Right ventricle myocardium superior (tissue), 1 donor: ENCODE measurements at places on chromosomes 5 and 9. TPM values are rescaled to one million over a fixed set of nuclear protein-coding genes. Genes with fewer than 3 reads are reported as not detected.

DNA sequence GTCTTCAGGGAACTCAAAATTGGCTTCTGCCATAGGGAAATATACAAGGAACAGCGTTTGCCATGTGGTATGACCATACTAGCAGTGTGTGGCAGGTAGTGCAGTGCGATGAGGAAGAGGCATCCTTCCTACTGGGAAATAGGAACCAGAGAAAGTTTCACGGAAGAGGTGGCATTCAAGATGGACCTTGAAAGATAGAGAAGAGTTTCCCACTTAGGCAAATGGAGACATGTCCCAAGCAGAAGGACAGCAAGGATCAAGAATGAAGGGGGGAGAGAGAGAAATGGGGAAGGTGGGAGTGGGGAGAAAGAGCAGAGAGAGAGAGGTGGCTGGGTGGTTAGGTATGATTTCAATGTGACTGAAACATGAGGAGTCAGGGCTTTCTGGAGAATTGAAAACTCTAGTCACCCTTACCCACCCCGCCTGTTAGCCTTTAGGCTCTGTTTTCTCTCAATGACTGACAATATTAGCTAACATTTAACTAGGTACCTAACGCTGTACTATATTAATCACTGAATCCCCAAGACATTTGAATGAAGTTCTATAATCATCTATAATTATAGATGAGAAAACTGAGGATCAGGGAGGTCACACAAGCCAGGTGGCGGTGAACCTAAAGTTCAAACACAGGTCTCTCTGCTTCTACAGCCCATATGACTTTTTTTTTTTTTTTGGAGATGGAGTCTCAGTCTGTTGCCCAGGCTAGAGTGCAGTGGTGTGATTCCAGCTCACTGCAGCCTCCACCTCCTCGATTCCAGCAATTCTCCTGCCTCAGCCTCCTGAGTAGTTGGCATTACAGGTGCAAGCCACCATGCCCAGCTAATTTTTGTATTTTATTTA, 171.3 kb downstream of the NR3C1 start:
- DNase-seq, result no peak

- DNase-seq, result no peak
These were observed 20.7 kb upstream of the TRMT10B start for GRCh38 chr9:37732952-37733351.

Gene DEPDC1B
- 0.27 TPM for total RNA-seq

DNA sequence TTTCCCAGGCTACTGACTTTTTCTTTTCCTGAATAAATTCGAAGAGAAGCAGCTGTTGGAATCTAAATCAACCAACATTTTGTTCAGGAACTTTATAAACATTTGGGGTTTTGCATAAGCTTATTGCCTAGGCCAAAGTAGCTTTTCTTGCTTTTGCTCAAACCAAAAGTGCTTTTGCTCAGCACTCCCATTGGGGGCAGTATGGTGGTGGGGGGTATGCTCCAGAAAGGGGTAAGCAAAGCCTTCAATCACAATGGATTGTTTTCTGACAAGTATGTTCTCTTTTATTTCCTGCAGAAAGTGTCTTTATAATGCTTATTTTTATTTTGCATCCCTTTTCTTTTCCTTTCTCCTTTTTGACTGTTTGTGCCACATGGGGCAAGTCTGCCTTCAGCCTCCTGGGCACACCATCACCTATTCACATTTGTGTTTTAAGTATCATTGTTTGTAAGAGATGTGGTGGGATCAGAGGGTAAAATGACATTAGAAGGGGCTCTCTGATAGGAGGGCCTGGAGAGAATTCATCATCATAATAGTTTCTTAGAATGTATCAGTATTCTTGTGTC, 86.0 kb downstream of the PRDM6 start:
- no peak for DNase-seq

DNA sequence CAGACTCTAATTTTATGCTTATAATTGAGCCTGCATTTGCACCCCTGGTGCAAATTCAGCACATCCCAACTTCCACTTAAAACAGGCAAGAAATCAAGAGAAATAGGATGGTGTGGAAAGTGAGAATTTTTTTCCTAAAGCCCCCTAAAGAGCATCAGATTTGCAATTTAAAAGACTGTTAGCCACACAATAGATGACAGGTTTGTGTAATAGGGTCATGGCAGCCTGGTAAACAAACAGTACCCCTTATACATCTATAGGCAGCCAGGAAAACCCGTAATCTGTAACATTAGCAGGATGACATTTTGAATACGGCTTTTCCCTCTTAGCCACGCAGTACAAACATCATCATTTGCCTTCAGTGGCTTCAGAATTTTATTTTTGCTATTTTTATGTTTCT, 17.2 kb downstream of the EBF1 start:
- DNase-seq, result no peak

GRCh38 chr5:112087222-112087621, 330.2 kb upstream of the NREP start:
- DNase-seq, result no peak

DNA sequence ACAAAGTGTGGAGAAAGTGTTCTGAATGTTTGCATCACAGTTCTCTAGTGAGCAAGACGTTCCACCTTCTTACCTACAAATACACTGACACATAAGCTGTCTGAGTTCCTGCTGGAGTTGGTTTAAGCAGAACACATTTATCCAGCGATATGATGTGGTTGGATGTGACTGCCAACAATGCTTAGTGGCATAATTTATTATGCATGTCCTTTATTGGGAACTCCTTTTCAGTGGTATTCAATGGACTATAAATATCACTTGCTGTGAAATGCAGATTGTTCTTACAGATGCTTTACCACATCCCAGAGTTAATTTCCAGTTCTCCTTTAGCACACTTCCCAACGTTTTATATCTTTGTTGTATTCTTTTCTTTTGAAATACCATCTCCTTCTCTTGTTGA, 222.2 kb downstream of the LURAP1L start:
- no peak for DNase-seq

Gene C9orf153
- total RNA-seq, result 0.22 TPM

GRCh38 chr9:18333157-18333556, 140.8 kb upstream of the ADAMTSL1 start:
- DNase-seq, result no peak

DNA sequence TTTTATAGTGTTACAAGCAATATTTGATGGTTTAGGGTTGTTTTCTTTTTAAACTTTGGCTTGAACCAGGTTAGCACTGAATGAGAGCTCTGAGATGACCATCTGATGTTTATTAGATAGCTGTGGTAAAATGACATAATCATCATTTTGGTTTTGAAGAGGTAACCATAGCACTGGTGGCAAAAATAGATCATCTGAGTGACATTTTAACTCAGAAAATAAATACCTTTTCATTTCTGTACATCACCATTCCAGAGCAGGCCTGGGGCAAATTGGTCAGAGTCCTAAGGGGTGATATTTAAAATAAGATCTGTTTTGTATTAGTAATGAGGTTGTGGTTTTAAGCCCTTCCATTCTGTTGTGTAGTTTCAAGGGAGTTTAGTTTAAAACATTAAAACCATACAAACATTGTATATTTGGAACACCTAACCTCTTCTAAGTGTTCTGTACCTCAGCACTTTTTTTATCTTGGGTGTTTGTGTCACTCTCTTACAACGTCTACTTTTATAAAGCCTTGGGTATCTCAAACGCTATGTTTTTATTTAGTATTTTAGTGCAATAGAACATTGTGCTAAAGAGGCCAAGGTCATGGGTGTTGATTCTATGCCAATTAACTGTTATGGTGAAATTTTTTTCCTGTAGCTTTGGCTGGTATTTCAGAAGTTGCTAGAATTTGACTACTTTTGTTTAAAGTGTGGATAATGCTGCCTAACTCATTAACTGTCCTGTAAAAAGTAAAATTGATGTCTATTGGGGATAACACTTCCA, 166.1 kb downstream of the CD180 start:
- DNase-seq, result no peak

GRCh38 chr5:38677636-38678035, 121.2 kb upstream of the LIFR start:
- no peak for DNase-seq

Gene C5orf52
- not detected for total RNA-seq

DNA sequence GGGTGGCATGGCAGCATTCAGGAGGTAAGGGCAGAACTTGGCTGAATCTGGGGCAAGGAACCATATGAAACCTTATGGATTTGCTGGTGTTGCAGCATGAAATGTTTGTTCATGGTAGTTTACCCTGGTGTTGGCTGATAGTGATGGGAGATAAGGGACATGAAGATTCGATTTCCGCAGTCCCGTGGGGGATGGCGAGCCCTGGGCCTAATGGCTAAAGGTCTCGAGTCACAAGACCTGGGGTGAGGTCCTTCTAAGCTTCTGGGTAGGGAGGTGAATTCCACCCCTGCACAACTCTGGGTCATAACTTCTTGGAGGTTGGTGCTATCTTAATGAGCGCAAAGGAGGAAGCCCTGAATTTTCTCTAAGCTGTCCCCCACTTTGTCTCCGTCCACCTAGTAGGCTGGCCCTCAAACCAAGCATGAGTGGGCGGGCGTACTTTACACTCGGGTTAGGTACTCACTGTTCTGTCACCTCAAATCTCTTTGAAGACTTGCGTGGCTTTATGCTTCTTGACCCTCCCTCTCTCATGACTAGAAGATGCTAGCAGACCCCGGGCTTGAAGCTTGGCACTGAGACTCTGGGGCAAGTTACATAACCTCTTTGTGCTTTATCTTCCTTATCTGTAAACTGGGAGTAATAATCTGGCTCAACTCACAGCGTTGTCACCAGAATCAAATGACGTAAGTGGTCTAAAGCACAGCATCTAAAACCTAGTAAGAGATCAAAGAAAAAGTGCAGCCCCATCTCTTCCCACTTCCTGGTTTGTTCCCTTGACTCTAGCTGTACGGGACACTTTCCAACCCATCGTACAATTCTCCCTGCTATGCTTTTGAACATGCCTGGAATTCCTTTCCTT, 72.5 kb downstream of the BASP1 start:
- no peak for DNase-seq

DNA sequence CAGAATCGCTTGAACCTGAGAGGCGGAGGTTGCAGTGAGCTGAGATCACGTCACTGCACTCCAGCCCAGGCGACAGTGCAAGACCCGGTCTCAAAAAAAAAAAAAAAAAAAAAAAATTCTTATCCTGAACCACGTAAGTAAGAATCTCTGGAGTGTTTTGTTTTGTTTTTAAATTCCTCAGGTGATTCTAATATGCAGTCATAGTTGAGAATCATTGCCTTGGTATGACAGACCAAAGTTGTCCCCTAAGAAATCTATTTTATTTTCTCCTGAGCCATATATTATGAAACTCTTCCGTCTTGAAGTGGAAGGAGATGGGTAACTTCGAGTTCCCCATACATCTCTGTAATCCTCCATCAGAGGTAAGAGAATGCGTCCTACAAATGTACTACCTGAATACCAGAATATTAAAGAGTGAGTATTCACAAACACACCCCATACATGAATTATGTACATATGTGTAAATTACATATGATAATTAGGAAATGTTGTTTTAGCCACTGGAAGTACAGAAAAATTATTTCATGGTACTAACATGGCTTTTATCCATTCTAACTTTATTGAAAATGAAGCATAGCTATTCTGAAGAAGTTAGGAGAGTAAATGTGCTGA, 26.7 kb upstream of the SVEP1 start:
- no peak for DNase-seq

Gene TERT
- total RNA-seq, result not detected

DNA sequence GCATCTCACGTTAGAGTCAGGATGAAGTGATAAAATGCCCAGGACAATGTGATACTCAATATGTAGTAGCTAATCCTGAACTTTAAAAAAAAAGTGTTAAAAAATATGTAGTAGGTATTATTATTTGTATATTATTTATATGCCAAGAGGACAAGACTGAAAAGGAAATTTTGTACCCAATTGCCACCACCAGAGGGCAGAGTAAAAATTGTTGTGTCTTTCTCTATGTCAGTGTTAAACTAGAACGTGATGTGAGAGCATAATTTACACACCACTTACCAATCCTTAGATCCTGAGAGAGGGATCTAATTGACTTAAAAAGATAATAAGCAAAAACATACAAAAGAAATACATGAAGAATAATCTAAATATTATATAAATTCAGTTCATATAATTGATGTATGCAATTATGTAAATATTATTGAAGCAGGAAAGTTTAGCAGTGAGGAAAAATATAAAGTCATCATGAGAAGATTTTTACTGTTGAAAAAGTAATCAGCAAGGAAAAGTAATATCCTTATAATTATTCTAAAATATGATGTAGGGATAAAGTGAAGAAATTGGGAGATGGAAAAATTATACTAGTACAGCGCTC, 288.9 kb downstream of the RAB3C start:
- DNase-seq, result no peak

GRCh38 chr9:105243015-105243686, 1.3 kb upstream of the SLC44A1 start:
- no peak for DNase-seq

Gene IL3
- not detected for total RNA-seq

DNA sequence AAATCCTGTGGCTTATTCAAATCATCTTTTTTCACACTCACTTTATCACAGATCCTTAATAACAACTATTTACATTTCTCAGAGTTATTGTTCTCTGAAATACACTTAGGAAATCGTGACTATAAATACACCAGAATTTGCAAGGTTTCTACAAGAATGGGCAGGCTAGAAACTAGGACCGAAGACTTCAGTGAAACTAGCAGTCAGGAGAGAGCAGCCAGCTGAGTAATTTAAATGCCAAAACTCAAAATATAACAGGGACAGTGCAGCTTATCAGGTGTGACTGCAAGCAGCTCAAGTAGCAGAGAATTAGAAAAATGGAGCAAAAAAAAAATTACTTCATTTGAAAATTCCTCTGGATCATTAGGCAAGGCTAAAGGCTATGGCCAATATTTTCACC, 719.3 kb upstream of the ZNF608 start:
- DNase-seq, result no peak

- no peak for DNase-seq
These were observed 14.2 kb downstream of the AP3B1 start for GRCh38 chr5:78280261-78280660.

- no peak for DNase-seq
These were observed 114.3 kb upstream of the OTULINL start for GRCh38 chr5:14467251-14467650.

GRCh38 chr5:174281855-174282254, 236.3 kb downstream of the NSG2 start:
- no peak for DNase-seq

GRCh38 chr5:54656261-54656728, 138.7 kb downstream of the SNX18 start:
- no peak for DNase-seq

Gene IGFBPL1
- total RNA-seq, result not detected

Gene GLRA1
- not detected for total RNA-seq

- DNase-seq, result no peak
These were observed 59.9 kb downstream of the TLE1 start for GRCh38 chr9:81629440-81629839.

Gene SLC4A9
- not detected for total RNA-seq
